ENCODE measurements at places on chromosomes 4 and X.

GRCh38 chr4:1234811-1235292 lies 14.1 kb downstream of the CTBP1 start:
- no peak for DNase-seq

DNA sequence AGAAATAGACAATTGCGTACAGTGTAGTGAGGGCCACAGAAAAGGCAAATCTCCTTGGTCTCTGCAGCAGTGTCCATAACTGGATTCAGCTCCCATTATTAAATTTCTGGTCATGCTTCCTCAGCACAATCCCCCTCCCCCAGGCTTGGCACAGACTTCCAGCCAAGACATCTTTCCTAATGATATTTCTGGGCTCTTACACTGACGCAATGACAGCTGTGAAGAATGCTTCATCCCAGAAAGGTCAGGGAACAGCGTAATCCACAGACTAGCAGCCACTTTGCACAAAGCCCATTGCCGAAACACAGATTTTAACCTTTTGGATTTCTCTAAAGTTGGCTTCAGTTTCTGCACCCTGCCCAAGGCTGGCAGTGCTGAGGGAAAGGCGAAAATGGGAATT lies 597.6 kb upstream of the CPEB2 start:
- DNase-seq = no peak

DNA sequence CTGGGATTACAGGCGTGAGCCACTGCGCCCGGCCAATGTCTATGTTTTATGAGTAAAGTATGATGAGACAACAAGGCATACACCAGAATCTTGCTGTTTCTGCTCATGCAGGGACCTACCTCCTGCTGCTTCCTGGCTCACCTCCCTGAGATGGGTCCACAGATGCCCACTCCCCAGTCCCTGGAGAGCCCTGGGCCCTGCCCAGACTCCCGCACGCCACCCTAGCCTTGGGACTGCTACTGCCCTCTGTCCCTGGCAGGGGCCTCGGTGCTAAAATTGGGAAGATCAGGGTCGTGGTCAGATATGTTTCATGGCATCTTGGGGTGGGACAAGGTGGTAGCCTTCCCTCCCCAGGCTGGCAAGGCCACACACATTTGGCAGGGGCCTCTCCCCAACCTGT lies 84.3 kb upstream of the BCOR start:
- DNase-seq = no peak

- DNase-seq = no peak
Observed at GRCh38 chrX:100411802-100412715, 2.0 kb upstream of the PCDH19 start.

DNA sequence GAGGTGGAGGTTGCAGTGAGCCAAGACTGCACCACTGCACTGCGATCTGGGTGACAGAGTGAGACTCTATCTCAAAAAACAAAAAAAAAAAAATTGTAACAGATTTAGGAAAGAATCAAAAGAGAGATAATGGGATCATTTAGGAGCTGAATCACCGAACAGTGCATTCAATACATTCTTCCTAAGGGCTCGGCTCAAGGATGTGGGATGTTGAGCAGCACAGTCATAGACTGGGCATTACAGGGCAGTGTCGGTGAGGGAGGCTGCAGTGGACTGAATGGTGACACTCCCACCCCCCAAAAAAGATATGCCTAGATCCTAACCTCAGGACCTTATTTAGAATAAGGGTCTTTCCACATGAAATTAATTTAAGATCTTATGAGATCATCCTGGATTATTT lies 70.0 kb downstream of the EVC2 start:
- DNase-seq = no peak

DNA sequence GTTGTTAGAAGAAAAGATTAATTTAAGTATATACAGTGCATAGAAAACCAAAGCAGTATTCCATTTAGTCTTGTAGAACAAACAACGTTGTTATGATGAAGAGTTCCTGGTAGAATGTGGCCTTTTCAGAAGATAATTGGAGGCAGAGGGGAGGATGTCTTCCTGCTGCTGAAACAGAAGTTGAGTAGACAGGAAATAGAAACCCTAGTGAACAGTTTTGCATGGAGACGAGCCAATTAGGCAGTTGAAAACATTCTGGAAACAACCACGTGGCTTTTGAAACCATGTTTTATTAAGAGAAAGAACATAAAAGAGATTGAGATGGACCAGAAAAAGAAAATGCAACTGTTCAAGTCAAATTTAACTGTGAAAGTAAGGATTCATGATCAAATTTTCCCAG lies 325.2 kb downstream of the CAMK2D start:
- no peak for DNase-seq

- DNase-seq = no peak
Observed at GRCh38 chr4:89469930-89470375, 162.4 kb upstream of the GPRIN3 start.
